ENCODE measurements at places on chromosomes 11 and 22.

GRCh38 chr11:106302416-106302815 lies 225.0 kb downstream of the AASDHPPT start:
- no peak for DNase-seq

- no peak for DNase-seq
Measured at GRCh38 chr11:128961645-128962044, 19.0 kb upstream of the TP53AIP1 start.

DNA sequence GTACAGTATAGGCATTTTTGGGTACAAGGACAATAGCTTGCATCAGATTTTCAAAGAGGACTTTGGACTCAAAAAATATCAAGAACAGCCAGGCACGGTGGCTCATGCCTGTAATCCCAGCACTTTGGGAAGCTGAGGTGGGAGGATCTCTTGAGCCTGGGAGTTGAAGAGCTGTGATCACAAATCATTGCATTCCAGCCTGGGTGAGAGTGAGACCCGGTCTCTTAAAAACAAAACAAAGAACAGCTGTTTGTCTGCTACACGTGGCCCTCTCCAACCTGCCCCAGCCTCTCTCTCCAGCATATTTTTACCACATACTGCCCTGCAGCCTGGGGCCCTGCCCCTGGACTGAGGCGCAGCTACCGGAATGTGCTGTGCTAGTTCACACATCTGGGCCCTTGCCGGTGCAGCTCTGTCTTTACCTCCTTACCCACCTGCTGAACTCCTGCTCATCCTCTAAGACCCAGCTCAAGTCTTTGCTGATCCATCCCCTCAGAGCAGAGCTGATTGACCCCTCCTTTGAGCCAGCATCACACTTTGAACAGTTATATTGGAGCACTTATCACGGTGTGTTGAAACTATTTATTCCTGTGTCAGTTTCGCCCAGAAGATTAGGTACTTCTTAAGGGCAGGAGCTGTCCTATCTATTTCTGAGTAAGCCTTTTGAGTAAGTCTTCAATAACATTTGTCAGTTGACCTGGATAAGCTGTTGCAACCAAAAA lies 29.4 kb downstream of the GRIK4 start:
- DNase-seq = no peak

DNA sequence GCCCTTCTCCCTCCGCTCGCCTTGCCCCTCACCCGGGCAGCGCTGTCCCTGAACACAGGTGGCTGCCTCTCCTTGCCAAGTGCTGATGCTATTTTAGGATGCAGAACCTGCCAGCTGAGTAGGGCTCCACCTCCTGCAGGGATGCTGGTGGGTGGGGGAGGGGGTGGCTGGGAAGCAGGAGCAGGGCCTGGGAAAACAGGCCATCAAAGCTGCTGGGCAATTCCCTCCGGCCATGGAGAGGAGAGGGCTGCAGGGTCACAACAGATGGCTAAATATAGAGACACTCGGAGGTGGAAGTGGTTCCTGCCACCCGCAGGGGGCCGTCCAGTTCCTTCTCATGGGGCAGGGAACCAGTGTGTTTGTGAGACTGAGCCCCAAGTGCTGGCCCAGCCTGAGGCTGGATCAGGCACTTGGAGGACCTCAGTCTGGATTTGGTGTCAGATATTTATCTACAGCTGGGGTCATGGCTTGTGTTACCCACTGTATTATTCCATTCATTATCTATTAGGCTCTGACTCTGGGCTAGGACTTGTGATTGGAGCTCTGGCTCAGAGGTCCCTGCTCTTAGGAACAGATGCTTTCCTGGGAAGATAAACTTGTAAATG lies 59.6 kb downstream of the LRRC32 start:
- DNase-seq = no peak

DNA sequence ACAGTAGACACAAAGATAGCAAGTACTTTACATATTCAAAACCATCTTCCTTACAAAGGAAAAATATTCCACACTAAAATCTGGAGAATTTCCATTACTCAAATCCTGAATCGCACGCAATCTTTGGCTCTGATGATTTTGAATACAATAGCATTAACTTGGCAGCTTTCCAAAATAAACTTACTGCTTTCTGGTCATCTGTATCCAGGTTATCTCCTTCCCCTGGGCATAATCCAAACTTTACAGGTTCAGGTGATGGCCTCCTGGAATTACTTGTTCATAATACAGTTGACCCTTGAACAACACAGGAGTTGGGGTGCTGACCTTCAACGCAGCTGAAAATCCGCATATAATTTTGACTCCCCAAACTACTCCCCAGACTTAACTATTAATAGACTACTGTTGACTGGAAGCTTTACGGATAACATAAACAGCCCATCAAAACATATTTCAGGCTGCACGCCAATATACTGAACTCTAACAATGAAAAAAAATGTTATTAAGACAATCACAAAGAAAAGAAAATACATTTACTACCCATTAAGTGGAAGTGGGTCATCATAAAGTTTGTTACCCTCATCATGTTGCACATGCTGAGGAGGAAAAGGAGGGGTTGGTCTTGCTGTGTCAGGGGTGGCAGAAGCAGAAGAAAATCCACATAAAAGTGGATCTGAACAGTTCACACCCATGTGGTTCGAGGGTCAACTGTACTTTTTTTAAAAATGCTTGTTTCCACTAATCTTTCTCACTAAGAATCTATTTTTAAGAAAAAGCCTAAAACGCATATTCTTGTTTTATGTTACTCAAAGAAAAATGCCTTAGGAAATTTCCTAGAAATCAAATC lies 6.5 kb downstream of the MTMR2 start:
- no peak for DNase-seq

DNA sequence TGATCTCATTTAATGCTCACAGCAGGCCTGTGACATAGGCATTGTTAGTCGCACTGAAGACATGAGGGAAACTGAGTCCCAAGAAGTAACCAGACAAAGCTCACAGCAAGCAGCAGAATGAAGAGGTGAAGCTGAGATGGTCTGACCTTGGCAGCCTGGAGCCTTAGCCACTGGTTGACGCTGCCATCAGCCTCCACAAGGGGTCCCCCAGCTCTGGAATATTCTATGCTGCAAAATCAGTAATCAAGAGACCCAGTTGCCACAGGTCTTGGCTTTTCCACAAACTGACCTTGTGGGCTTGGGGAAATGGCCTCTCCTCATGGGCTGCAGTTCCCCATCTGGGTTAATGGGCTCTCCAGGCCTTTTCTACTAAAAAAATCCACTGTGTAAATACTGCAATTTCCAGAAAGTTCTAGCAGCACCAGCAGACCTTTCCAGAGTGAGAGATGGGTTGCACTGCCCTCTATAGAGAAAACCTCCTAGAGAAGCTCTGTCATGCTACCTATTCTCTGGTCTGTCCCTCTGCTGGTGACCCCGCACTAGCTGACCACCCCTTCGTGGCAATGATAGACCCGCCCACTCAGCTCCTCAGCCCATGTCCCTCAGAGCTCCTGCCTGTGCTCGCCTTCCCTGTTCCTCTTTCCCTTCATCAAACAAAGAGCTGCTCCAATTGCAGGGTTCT lies 22.6 kb upstream of the ISX start:
- DNase-seq = no peak

- DNase-seq = no peak
Measured at GRCh38 chr11:132037467-132037862, 667.0 kb downstream of the NTM start.

- no peak for DNase-seq
Measured at GRCh38 chr11:123227763-123228495, 32.9 kb upstream of the CLMP start.

GRCh38 chr11:1586699-1587098 lies 1.6 kb upstream of the KRTAP5-1 start:
- DNase-seq = no peak

DNA sequence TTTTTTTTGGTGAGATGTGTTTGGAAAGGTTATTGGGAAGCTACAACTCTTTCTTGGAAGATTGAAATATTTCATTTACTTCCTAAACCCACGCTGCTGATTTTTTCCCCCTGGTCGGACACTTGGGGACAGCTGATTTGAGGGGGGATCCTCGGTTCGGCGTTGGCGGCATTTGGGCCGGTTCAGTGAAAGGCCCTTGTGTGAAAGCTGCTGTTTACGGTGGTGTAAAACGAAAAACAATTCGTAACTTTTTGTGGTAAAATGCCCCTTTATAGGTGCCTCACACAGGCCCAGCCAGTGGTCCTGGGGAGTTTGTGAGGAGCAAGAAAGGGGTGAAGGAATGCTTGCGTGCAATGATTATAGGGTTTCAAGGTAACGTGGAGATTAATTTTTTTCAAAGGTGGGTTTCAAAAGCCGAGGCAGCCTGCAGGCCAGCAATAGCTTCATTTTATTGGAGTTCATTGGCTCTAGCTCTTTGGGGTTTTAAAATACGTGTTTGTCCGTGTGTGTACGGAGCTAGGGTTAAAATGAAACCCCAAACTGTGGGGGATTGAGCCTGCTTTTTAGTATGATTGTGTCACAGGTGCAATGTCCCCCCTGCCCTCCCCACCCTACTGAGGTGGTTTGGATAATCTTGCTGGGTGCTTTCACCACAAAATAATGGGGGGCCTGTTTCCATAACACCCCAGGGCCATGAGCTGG lies 77.2 kb upstream of the PPARA start:
- DNase-seq = no peak

- DNase-seq = no peak
Measured at GRCh38 chr22:45627489-45628233, 44.0 kb upstream of the ATXN10 start.

- no peak for DNase-seq
Measured at GRCh38 chr11:62400281-62400680, 18.6 kb upstream of the SCGB1A1 start.

- peak; percentile 91 for DNase-seq
Measured at GRCh38 chr11:117281159-117281558, 10.0 kb upstream of the BACE1-AS start.

GRCh38 chr11:93540337-93540736 lies 2.9 kb downstream of the SMCO4 start:
- DNase-seq = no peak

GRCh38 chr11:69671734-69672465 lies 3.3 kb downstream of the LTO1 start:
- DNase-seq = no peak

- DNase-seq = peak; percentile 33
Measured at GRCh38 chr11:12769834-12770345, 95.7 kb downstream of the TEAD1 start.

GRCh38 chr11:112115386-112115785 lies 28.7 kb downstream of the SDHD start:
- DNase-seq = no peak

GRCh38 chr11:111569476-111569875 lies 29.0 kb downstream of the LAYN start:
- DNase-seq = no peak

DNA sequence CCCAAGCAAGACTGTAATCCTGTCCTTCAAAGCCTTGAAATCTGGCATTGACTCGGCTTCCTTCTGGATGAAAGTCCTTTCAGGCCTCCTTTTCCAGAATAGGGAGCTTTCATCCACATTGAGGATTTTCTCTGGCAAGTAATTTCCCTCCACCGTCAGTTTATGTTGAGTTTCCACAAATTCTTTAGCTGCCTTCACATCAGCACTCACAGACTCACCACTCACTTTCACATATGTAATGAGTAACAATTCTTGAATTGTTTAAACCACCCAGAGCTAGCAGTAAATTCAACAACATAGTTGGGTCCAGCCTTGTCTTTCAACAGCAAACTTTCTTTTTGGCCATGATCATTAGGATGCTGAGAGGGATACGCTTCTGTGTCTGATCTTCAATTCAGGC lies 84.3 kb upstream of the PRDM11 start:
- DNase-seq = no peak

GRCh38 chr11:69136471-69136870 lies 19.3 kb upstream of the SMIM38 start:
- no peak for DNase-seq

- no peak for DNase-seq
Measured at GRCh38 chr22:32649515-32650200, 151.8 kb upstream of the TIMP3 start.

DNA sequence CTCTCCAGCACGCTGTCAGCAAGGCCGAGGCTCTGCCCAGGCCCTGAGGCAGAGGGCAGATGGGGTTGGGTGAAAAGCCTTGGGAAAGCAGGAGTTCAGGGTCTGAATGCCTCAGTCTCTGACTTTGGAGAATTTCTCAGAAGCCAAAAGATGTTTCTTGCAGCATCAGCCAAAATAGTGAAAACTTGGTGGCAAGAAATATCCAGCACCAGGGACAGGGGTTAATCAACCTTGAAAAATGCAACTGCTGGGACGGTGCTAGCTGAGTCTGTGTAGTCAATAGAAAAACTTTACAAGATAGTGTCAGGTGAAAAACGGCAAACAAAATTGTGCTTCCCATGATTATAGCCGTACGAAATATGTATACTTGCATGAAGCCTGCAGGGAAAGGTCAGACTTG lies 1.4 kb upstream of the ABCC8 start:
- DNase-seq = no peak

DNA sequence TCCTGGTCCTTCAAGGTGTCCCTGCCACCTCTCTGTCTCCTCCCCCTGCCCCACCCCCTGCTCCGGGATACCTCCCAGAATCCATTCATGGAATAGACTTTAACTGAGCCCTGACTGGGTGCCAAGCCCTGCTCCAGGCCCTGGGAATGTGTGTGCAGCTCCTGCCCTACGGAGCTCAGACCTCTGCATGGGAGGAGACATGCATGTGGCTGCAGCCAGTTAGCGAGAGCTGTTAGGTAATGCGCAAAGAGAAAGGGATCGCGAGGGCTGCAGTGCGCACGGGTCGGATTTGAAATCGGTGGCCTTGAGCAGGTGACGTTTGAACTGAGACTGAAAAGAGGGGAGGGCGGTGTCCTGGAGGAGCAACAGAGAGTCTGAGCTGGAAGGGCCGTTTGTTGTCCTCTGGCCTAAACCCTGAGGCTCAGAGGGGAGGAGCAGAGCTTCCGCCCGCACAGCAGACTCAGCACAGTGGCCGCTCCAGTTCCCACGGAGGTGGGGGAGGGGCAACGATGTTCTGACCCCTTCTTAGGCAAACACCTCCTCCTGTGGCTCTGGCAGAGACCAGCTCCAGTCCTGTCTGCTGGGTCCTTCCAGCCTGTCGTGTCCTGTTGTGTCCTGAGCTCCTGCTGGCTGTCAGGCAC lies 19.8 kb upstream of the LRRC10B start:
- DNase-seq = no peak

DNA sequence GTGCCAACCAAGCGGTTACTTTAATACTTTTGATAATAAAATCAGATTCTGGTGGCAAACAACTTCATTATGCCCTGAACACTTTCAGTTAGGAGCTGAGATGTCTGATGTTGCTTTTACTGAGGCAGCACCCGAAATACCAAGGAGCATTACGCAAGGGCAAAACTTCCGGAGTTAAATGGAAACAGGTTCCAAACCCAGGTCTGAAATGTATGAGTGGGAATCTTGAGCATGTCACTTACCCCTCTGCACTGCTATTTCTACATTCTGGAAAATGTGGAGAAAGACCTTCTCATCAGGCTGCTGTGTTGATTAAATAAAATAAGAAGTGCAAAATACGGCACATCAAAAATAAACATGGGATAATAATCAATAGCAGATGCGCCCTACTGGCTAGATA lies 315.1 kb downstream of the LARGE1 start:
- peak; percentile 30 for DNase-seq

GRCh38 chr11:100574894-100575769 lies 112.0 kb upstream of the ARHGAP42 start:
- no peak for DNase-seq

GRCh38 chr11:86627776-86628455 lies 44.5 kb downstream of the ME3 start:
- peak; percentile 52 for DNase-seq
